ENCODE measurements at places on chromosomes 7 and 10. TPM values are rescaled to one million over a fixed set of nuclear protein-coding genes. Genes with fewer than 3 reads are reported as not detected.

DNA sequence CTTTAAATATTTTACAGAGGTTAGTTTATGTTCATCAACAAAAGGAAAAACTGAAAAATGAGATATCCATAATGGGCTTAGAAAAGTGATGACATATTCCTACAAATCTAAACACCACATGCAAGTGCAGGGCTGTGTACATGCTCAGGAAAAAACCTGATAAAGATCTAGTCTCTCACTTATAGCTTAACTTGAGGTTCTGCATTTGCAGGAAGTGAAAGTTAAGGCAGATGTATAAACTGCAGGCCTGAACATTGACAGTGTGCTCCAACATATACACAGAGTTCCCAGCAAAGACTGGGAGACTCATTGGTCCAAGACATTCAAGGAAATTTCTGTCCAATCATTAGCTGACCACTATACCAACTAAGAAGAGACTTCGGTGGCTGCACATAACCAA is 63.8 kb upstream of the RET start:
- DNase-seq = no peak

DNA sequence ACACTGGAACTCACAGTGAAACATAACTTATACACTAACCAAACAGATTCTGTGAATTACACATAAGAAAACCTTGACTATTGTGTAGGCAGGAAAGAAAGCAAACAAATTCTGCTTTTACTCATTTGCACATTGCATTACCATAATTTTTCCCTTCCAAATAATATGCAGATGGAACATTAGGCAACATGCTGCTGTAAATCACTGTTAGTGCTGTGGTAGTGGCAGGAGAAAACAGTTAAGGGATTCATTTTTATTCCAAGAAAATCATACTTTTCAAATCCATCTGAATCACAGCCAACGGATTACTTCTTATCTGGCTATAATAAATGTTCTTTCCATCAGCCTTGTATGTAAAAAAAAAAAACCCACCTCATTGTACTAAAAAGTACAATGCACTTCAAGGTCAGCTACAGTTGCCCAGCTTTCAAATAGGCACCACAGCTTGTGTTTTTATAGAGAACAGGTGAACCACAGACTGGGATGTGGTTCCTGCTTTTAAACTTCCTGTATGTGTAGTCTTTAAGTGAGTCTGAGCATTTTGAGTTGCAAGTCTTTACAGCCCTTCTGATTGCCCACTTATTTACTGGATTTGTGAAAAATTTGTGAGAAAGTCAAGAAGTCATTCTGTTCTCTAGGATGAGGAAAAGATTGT is 590.0 kb upstream of the SEMA3D start:
- no peak for DNase-seq

DNA sequence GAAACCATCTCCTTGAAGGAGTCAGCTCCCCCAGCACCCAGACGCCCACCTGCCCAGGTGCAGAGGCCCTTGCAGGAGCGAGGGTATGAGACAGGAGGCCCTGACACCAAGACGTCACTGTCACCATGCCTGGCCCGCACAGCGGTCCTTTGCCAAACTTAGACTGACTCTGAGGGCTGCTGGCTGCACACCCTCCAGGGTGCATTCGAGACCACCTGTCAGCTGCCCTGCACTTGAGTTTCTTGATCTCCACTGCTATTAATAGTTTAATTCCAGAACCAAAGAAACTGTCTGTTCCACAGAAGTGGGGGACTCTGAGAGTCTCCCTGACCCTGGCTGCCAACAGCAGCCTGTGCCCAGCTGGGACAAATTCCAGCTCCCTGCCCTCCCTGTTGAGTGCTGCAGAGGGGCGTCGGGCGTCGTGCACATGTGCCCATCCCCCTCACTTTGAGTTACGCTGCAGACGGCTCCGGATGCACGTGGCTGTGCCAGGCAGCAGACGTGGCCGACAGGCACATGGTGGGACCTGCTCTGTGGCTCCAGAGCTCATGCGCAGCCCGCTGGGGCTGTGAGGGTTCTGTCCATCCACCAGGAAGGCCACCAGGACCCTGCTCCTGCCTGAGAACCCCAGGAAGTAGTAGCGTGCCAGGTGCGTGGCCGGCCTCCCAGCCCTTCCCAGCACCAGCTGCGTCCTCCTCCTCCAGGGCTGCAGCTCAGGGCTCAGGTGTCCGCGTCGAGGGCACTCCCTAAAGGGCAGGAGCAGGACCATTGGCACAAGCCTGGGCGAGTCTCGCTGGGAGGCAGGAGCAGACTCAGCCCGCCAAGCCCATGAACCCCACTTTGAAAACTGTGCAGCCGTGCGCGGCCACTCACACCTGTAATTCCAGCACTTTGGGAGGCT is 24.8 kb downstream of the ELFN1 start:
- DNase-seq = no peak

- DNase-seq = no peak
Measured at GRCh38 chr10:132701099-132701845, 84.7 kb downstream of the NKX6-2 start.

- no peak for DNase-seq
Measured at GRCh38 chr10:28796606-28797512, 119.5 kb downstream of the BAMBI start.

DNA sequence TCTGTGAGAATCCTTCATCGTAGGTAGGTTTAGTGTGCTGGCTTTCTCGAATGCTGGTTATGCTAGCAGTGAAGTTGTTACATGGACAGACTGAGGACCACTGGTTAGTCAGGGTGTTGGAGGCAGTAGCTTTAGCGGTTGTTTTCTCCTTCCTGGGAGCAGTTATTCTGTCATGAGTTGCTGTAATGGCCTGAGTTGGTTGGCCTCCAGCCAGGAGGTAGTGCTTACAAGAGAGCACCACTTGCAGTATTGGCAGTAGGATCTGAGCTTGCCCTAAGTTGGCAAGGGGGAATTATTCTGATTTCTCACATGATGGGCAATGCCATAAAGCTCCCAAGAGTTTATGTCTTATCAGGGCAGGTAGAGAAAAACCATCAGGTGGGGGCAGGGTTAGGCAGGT is 58.0 kb downstream of the IPMK start:
- no peak for DNase-seq

- no peak for DNase-seq
Measured at GRCh38 chr7:143811-144453, 48.4 kb upstream of the FAM20C start.

- DNase-seq = no peak
Measured at GRCh38 chr10:71361581-71361980, 35.1 kb upstream of the CDH23 start.

DNA sequence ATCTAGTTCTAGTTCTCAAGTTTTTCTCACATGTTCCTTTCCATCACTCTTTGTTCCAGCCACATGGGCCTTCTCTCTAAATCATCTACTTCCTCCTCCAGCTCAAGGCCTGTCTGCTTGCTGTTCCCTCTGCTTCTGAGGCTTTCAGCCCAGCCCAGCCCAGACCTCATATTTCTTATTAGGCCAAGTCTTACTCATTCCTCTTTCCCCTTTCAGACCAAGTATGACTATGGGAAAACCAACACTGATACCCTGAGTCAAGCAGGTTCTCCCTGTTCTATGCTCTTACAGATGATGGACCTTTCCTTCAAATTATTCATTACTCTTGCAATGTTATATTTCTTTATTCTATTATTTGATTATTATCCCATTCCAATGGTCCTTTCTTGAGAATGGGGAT is 80.3 kb upstream of the SEM1 start:
- no peak for DNase-seq

DNA sequence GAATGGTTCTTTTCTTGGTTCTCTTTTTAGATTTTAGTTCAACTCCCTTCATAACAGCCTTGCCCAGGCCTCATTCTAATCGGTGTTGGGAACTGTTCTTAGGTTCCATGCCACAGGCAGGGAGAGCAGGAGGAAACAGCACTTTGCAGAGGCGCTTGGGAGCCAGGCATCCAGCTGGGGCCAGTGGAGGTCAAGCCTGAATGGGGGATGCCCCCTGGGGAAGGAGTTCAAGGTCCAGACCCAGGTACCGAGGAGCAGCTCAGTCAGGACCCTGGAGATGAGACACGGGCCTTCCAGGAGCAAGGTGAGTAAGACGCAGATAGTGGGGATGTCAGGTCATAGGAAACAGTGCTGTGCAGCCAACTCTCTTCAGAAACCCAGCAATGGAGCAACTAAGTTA is 4.5 kb downstream of the ZSCAN25 start:
- no peak for DNase-seq

DNA sequence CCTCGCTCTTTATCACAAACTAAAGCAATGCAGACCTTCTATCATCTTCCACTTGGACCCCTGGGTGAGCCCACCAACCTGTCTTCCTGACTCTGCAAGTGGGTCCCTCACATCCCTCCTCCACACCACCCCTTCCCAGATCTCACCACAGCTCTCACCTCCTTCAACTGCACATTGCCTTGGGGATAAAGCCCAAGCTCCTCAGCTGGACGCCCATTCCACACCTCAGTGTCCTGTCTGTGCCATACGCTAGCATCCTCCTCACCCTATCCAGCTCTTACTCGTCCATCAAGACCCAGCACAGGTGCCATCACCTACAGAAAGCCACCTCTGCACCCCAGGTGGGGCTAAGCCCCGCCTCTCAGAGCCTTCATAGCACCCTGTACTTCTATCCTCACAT is 141.0 kb upstream of the LANCL2 start:
- DNase-seq = no peak

DNA sequence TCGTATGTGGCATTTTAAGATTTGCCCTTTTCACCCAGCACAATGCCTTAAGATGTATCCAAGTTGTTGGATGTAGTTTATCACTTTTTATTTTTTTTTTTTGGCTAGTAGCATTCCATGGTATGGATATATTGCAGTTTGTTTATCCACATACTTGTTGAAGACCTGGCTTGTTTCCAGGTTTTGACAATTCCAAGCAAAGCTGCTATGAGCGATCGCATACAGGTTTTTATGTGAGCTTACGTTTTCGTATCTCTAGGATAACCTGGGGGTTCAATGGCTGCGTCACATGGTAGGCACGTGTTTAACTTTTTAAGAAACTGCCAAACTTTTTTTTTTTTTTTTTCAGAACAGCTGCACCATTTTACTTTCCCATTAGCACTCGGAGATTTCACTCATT is 32.2 kb downstream of the BAIAP2L1 start:
- DNase-seq = no peak

Gene SLC16A9
- total RNA-seq = 1.3 TPM

Gene SEMA3E
- not detected for total RNA-seq

Gene APBB1IP
- 61.9 TPM for total RNA-seq

Gene CCDC172
- not detected for total RNA-seq

Gene FANK1
- total RNA-seq = 0.58 TPM

Gene SMO
- 1.7 TPM for total RNA-seq
